ENCODE measurements at places on chromosomes 1 and 21.

DNA sequence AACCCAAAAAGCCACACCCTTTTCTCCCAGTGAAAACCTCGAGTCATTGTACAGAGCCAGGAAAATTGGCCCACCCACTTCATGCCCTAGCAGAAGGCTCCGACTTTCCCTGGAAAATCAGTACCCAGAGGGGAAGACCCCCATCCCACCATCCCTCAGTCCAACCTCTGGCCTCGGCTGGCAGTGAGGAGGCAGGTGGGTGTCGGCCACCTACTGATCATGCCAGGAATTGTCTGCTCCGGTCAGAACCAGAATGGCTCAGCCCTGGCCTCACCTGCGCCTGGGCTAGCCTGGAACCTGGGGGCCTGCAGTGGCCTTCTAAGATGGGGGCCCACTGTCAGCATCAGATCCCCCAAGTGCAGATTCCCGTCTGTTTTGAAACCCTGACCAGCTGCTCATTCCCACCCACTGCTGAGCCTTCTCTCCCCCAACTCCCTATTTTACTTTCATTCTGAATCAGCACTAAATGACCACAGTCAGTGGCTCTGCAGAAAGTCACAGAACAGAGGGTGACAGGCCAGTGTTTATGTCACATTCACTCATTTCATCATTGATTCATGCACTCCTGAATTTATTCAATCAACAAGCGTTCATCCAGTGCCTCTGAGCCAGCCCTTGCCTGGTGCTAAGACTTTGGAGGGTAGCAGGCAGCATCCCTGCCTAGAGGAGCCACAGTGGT lies 3.0 kb upstream of the S100A9 start:
- no peak for DNase-seq

DNA sequence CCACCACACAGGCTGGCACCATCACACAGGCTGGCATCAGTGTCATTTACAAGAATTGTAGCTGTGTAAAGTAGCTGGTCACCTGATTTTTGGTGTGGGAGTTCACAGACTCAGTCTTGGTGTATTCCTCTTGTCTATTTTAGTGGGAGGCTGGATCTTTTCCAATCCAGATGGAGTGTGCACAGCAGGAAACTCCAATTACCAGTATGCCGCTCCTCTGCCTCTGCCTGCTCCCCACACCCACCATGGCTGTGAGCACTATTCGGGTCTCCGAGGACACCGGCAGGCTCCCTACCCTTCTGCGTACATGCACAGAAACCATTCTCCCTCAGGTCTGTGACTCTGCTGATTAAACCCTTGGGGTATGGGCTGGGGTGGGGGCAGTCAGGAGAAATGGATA lies 24.2 kb downstream of the TBX19 start:
- no peak for DNase-seq

DNA sequence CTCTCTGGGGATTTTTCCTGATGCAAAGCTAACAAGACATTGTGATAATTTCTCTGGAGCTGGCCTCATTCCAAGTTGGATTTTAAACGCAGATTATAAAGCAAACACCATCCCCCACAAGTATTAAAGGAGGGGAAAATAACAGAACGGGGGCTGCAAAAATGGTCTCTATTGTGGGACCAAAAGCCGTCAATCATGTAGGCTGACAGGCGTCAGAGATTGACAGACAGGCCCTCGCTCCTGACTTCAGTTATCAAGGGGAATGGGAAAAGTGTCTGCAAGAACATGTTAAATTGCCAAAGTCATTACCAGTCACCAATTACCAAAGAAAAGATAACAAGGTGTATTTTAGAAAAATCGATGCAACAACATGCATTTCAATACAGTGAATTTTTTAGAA lies 307.4 kb upstream of the POU3F1 start:
- DNase-seq: no peak

- DNase-seq: no peak
Measured at GRCh38 chr1:244862354-244862698, 2.0 kb downstream of the HNRNPU start.

- peak; percentile 25 for DNase-seq
Measured at GRCh38 chr1:170881268-170882265, 53.8 kb upstream of the MROH9 start.

- no peak for DNase-seq
Measured at GRCh38 chr1:60746278-60746791, 336.0 kb upstream of the NFIA start.

GRCh38 chr1:21705303-21705980 lies 36.3 kb upstream of the RAP1GAP start:
- no peak for DNase-seq

DNA sequence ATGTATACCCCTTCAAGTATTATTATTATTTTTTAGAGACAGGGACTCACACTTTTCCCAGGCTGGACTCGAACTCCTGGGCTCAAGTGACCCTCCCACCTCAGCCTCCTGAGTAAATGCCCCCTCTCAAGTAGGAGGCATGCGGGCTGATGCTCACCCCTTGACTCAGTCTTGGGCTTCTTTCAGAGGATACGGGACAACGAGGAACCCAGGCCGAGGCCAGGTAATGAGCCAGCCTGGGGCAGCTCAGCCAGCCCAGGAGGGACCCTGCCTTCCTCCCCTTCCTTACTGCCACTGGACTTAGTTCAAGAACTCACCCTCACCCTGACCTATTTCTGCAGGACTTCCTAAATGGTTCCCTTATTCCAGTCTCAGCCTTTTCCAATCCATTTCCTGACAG lies 198.0 kb upstream of the MAP1LC3C start:
- no peak for DNase-seq

- DNase-seq: peak; percentile 19
Measured at GRCh38 chr1:108893141-108893530, 16.4 kb downstream of the GPSM2 start.

DNA sequence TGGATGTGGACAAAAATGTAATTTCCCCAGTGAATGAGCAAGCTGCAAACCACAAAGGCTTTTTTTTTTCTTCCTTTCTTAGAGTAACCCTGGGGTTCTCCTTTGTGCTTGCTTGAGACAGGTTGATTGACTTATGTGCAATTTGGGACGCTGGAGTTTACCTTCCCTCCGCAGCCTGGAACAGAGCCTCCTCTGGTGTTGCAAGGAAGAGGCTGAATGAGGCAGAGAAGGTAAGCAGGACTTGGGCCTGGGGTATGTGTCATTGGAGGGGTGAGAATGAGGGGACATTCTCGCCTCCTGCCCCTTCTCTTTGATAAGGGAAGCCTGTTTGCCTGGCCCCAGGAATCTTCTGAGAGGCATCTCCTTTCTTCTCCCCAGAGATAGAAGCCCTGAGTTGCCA lies 49.8 kb downstream of the NFASC start:
- no peak for DNase-seq

GRCh38 chr1:27031235-27032118 lies 18.8 kb upstream of the TENT5B start:
- DNase-seq: peak; percentile 83

- DNase-seq: no peak
Measured at GRCh38 chr1:202056644-202057334, 46.4 kb downstream of the ELF3 start.

GRCh38 chr1:162722036-162722435 lies 68.5 kb upstream of the HSD17B7 start:
- no peak for DNase-seq

- peak; percentile 50 for DNase-seq
Measured at GRCh38 chr1:66752000-66752592, at the start of gene DYNLT5. DYNLT5 (plus strand) TSS chr1:66752459; CDS start chr1:66754659, 2,200 bp downstream.

- no peak for DNase-seq
Measured at GRCh38 chr1:113557187-113557586, 166.9 kb downstream of the MAGI3 start.

DNA sequence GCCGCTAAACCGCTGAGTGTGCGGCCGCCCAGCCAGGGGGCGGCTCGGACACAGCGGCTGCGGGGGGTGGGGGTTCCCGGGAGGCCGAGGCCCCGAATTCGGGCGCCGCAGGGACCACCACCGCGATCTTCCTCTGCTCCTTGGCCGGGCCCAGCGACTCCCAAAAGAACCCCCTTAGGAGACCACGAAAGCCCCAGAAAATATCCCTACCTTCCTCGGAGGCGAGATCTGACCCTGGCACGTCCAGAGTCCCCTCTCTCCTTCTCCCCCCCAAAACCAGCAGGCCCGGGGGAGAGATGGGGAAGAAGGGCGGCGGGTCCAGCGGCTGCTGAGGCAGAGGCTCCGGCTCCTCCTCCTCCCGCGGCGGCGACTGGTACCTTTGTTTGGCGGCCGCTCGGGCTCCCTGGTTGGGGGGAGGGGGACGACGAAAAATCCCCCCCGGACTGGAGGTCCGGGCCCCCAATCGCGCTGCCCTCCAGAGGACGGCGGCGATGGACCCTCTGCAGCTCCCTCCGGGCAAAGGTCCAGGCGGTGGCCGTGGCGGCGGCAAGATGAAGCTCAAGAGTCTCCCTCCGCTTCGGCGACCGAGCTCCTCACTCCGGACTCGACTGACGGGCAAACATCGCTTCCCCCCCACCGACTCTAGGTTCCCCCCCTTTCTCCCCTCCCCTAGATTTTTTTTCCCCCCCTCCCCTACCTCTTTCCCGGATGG lies at the start of gene ARID4B:
ARID4B (minus strand) TSS at position 621 of the 712 bp plus-strand sequence. CDS start 1,260 bp downstream, outside the sequence.
- no peak for DNase-seq

DNA sequence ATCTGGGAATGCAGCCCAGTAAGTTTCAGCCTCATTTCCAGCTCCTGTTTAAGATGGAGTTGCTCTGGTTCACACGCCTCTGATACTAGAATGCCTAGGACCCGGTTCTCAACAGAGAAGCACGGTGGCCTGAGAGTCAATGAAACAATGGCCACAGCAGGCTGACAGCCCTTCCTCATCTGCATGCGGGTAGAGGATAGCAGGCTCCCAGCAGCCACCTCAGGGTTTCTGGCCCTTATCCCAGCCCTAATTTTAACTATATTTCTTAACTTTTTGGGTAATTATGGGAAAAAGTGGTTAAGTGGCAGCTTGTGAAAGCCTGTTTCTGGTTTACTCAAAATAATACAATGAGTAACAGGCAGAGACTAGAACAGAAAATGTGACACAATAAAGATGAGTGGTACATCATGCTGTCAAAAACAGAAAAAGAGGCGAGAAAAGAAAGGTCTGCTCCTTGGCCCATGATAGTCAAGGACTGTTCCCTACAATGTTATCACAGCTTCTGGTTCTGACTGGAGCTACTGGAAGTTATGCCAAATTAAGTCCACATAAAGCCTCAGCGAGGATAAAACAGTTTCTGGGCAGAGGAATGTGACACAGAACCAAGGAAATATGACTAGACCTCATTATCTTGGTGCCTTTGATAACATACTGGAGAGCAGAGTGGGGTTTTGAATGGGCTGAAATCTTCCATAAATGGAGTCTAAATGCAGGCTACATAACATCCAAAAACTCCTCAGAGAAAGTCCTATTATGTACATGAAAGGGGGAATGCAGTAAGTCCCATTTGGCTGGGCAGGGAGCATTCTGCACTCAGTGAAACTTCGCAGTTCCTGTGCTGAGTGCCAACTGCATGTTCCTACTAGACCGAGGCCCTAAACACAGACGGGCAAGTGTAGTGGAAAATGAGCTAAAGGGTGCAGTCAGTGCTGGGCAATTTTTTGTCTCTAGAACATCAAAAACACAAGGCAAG lies 92.1 kb downstream of the NIBAN1 start:
- DNase-seq: no peak

DNA sequence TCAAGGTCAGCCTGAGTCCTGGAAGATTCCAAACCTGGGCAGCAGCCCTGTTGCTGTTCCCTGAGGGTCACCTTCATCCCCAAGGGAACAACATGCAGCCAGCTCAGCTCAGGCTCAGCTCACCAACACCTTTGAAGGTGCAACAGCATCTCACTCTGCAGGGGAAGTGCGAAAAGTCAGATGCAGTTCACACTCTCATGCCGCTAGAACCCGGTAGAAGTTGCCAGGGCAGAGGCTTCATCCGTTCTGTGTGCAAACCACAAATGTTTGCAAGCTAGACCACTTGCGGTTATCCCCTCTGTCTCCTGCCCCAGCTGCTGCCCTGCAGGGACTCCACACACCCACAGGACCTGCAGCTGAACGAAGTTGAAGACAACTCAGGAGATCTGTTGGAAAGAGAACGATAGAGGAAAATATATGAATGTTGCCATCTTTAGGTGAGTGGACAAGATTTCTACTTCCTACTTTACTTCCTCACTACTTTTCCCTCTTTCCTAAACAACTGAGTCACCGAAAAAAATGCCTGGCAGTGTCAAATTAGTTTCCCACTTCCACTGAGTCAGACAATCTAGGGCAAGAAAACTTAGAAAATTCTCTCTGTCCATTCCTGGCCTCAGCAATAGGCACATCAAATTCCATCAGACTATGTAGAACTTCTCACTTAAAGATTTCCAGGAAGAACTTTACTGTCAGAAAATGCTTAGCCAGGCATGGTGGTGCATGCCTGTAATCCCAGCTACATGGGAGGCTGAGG lies 1.8 kb upstream of the FCRL6 start:
- no peak for DNase-seq

- peak; percentile 37 for DNase-seq
Measured at GRCh38 chr21:33824156-33824941, 91.3 kb downstream of the ATP5PO start.

Data from fibroblast of lung (primary cell).